Progenitor cell of endocrine pancreas (in vitro differentiated cells): ENCODE measurements at places on chromosomes 4 and X.

- DNase-seq: no peak
Observed at GRCh38 chr4:38359113-38359512, 304.9 kb upstream of the KLF3 start.

GRCh38 chr4:1279253-1279652 lies 10.4 kb upstream of the MAEA start:
- DNase-seq: no peak

DNA sequence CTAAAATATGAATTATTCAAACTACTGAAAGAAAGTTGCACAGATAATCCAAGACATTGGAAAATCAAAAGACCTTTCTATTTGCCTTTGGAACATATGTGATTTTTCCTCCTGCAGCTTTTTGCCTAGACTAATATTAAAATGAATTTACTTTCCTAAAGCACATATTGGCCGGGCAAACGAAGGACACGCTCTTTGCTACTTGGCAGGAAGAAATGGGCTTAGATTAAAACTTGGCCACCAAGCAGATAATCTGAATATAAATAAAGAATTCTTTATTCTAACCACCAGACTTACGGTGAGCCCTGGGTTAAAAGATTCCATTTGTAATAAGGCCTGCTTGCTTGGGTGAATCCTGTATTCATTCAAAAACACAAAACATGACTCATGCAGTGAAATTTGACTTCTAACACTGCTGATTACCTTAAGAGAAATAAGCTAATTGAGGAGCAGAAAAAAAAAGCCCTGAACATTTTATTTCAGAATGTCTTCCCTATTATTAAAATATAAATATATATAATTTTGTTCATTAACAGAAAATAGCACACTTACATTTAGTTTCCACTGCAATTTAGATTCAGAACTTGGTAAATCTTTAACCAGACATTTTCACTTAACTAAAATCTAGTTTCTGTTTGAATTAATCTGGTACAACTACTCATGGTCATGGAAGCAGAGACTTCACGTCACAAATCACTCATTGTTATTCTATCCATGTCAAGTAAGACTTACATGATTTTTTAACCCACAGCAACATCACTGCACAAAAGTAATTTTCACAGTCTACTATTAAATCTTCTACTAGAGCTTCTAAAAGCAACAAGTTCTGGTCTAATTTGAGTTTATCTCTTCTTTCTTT lies 116.1 kb upstream of the PLAC1 start:
- DNase-seq: no peak

DNA sequence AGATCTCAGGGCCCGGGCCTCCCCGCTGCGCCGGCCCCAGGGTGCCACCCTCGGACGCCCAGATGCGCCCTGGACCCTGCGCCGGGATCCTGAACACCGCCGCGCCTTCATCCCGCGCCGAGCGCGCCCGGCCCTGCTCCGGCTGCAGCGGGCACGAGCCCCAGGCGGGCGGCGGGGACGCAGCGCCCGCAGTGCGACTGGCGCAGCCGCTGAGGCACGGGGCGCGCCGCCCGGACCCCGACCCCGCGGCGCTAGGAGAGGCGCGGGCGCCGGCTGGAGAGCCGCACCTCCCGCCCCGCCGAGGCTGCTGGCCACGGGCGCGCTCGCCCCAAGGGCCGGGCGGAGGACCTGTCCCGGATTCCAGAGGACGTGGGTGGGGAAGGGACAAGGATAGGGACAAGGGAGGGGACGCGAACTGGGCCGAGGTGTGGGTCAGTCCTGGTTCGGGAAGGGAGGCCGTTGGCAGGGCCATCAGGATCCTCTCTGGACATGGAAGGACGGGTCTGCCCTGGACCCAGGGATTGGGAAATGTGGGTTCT lies 1.1 kb downstream of the ZFYVE28 start:
- DNase-seq: no peak

DNA sequence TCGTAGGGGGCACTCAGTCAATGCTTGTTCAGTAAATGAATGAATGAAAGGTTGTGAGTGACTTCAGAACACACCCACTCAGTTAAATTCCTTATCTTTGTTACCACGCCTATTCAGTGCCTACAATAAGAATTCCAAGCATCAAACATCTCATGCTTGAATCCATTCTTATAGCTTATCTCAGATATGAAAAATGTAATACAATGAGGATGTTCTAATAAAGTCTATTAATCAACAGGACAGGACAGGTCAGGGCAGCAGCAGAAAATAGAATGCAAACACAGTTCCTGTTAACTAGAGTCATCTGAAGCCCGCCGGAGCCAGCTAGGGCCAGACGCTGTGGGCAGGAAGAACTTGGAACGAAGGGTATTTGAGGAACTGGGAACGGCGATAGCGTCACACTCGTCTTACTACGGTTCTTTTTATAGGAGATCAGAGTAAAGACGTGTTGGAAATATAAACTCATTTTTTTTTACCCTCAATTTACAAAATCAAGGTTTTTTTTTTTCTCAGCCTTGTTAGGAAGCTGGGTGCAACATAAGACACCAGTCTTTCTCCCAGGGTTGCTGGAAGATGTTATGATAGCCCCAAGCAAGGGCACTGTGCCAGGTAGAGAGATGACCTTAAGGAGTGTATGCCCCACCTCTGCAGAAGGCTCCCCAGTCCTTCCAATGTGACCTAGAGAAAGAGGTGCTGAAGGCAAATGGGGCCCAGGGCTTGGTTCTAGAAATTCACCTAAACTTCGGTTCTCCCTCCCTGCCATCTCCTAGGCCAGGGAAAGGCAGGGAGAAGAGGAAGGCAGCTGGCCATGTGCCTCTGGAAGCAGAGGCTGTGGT lies 48.3 kb downstream of the SEL1L3 start:
- DNase-seq: no peak

DNA sequence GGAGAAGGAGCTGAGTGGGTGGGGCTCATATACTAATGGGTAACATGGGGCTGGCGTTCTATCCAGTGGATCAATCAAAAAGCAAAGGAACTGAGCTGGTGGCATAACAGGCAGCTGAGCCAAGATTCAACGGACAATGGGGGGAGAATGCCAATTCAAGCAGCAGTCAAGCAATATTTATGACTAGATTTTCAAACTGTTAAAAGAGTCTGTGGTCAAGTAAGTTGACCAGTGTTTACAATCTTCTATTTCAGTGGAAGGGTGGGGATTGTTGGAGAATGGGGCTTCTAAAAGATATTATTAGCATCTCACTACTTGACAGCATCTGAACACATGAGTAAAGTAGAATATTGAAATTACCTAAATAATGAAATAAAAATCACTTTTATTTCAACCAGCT lies 64.9 kb upstream of the SCRG1 start:
- no peak for DNase-seq

GRCh38 chr4:108607079-108607815 lies 13.1 kb upstream of the RPL34 start:
- DNase-seq: no peak
